ENCODE measurements at places on chromosomes 16 and 17. TPM values are rescaled to one million over a fixed set of nuclear protein-coding genes. Genes with fewer than 3 reads are reported as not detected.

GRCh38 chr17:62140836-62141235 is 75.8 kb upstream of the MED13 start:
- DNase-seq = peak; percentile 69

GRCh38 chr17:81341516-81342268 is 46.6 kb upstream of the SLC38A10 start:
- peak; percentile 35 for DNase-seq

DNA sequence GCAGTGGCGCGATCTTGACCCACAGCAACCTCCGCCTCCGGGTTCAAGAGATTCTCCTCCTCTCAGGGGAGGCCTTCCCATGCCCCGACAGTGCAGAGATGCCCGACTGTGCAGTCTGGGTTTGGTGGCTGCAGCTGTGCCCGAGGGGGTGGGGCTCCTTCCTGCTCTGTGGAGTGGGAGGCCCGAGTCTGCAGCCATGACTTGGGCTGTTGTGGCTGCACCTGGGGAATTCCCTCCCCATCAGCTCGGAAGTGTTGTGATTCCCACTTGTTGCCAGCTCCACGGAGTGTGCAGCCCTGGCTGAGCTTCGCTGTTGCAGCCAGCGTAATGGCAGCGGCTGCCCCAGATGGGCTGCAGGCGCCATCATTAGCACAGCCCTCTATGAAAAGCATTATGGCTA is 66.4 kb upstream of the SMIM36 start:
- no peak for DNase-seq

GRCh38 chr17:28733346-28733745 is 4.8 kb downstream of the NEK8 start:
- DNase-seq = no peak

Gene TBC1D28
- not detected for total RNA-seq

Gene RARA
- 19.7 TPM for total RNA-seq

Gene SPHK1
- 6.4 TPM for total RNA-seq

GRCh38 chr17:28404007-28404406 is 2.0 kb downstream of the SLC46A1 start:
- no peak for DNase-seq

DNA sequence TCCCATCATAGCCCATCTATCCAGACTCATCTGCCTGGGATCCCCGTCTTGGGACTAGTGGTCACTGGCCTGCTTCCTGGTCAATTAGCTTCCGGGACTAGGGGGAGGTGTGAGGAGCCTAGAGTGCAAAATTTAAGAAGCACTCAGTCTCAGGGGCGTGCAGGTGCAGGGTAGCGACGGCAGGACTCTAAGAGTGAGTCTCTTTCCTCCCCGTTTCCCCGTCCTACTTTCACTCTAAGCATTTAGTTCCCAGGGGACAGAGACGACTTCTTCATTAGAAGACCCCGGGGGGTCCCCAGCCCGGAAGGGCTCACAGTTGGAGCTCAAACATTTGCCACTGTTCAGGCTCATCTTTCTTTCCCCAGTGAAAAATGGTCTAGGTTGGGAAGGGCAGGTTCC is 677 bp upstream of the ZNHIT3 start:
- no peak for DNase-seq

GRCh38 chr16:14172200-14172809 is 101.2 kb downstream of the MRTFB start:
- DNase-seq = no peak

DNA sequence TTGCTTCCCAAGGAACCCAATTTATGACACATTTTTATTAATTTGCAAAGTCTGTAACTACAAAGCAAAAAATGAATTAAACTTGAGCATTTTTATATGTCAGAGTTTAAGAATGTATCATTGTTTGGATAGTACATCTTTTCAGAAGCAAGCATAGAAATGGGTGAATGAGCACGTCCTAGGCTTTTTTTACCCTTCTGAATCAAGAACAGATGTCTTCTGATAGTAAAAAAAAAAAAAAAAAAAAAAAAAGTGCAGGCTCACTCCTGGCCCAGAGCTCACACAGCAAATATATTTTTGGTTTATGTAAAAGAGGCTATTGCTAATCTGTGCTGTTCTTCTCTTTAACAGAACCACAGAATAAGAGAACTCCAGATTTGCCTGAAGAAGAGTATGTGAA is 6.3 kb downstream of the TERF2IP start:
- no peak for DNase-seq

DNA sequence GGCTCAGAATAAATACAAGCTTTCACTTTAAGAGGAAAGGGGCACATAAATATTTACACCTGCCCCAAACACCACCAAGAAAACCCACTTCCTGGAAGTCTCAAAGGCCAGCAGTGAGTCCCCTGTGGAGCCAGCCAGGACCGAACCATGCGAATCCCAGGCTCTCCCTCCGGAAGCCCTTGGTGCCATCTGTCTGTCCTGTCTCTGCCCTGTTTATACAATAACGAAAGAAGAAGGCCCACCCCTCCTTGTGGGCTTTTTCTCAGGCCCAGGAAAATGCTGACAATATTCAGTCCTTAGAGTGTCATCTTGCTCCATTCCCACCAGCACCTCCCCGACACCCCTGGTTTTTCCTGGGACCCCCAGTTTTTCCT is 3.6 kb upstream of the SLC6A4 start:
- no peak for DNase-seq

Gene GSG1L2
- not detected for total RNA-seq

DNA sequence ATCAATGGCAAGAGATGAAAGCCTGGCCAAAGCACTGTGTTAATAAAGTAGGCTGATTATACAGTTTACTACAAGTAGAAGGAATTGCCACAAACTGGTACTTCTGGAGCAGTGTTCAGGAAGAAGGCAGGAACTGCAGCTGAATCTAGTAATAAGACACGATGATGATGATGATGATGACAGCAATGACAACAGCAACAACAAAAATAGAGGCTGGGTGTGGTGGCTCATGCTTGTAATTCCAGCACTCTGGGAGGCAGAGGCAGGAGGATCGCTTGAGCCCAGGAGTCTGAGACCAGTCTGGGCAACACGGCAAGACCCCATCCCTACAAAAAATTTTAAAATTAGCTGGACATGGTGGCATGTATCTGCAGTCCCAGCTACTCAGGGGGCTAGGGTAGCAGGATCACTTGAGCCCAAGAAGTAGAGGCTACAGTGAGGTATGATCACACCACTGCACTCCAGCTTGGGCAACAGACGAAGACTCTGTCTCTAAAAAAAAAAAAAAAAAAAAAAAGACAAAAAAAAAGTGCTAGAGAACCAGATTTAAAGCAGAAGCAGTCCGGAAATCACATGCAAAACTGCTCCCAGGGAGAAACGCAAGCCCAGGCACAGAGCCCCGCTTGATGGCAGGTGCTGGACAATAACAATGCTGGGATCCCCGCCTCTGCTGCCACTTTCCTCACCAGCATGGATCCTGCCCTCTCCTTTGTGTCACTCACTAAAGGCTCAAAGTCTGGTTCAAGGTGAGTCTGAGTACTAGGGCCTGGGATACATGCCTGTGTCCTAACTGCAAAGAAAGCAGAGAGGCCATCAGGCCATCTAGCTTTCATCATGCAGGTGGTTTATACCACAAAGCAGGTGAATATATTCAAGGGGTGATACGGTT is 44.8 kb downstream of the CPPED1 start:
- no peak for DNase-seq

DNA sequence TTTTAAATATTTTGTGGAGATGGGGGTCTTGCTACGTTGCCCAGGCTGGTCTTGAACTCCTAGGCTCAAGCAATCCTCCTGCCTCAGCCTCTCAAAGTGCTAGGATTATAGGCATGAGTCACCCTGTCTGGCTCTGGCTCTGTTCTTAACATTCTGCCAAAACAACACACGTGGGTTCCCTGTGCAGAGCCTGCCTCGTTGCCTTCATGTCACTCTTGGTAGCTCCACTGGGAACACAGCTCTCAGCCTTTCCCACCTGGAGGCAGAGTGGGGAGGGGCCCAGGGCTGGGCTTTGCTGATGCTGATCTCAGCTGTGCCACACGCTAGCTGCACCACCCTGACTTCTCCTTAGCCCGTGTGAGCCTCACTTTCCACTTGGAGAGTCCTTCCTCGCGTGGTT is 19.3 kb downstream of the CRISPLD2 start:
- no peak for DNase-seq

Gene DOC2B
- 13.6 TPM for total RNA-seq

DNA sequence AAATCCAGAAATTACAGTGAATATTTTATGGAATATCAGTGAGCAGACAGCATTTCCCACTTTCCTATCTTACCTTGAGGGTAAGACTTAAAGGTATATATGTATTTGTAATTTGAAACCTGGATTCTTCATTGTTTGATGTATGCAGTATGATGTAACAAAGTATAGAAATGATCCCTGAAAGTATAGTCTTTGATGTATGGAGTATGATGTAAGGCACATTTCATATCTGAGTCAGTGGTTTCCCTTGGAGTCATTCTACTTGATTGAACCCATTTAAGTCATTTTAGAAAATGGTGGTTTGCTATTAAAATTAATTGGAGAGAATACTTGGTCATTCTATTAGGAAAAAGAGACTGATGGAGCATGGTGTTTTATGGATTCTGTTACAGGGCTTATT is 10.1 kb downstream of the AMZ2 start:
- DNase-seq = no peak

Gene DBF4B
- total RNA-seq = 3.1 TPM

DNA sequence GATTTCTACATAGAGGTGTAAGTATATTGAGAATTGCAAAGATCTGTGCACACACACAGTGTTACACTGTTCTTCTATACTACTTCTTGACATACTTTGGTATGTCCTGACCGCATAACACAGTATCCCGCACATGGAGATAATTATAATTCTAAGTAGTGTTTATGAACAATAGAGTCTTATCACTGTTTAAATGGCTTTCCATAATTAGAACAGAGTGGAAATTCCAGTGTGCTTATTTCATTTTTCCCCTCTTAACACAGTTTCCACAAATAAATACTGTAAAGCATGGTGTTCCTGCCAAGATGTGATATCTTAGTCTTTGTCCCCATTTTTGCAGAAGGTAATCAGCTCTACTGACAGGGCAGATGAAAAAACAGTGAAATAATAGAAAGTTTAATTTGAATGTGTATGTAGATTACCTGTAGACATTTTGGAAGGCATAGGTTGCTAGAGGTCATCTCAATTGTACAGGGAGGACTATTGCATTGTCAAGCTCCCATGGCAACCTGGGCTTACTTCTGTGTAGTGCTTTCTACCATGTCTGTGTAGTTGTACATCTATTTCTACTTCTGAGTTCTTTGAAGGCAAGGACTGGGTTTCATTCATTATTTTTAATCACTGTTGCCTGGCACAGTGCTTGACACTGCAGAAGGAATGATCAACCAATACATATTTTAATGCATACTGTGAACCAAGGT is 10.1 kb upstream of the KRT28 start:
- no peak for DNase-seq

Gene VPS4A
- total RNA-seq = 21.5 TPM

DNA sequence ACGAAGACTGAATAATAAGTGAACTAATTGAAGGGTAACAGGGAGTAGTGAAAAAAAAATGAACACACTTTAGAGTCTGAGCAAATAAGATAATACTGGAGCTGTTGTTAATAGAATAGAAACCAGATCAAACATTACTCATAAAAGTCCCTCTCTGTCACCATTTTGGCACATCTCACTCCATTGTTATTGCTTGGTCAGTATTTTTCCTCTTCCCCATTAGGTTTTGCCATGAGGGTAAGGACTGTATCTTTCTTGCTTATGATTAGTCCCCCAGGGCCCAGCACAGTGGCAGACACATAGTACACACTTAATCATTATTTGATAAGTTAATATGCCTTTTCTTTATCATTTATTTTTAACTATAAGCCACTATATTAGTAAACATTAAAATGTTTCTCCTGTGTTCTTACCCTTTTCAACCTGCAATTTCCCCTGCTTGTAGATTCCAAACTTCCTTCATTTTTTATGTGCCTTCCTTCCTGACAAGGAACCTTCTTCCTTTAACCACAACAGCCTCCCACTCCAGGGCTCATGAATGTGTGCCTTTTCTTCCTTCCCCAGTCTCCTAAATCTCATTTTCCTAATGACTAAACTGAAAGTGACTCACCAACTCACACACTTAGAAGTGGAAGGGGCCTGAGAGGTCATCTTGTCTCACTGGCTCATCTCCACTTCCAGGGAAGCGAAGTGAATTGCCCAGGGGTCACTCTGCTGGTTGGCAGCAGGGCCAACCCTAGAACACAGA is 88.2 kb upstream of the HAS3 start:
- no peak for DNase-seq

- DNase-seq = no peak
These were observed 68.8 kb downstream of the CEP112 start for GRCh38 chr17:66123163-66123562.

DNA sequence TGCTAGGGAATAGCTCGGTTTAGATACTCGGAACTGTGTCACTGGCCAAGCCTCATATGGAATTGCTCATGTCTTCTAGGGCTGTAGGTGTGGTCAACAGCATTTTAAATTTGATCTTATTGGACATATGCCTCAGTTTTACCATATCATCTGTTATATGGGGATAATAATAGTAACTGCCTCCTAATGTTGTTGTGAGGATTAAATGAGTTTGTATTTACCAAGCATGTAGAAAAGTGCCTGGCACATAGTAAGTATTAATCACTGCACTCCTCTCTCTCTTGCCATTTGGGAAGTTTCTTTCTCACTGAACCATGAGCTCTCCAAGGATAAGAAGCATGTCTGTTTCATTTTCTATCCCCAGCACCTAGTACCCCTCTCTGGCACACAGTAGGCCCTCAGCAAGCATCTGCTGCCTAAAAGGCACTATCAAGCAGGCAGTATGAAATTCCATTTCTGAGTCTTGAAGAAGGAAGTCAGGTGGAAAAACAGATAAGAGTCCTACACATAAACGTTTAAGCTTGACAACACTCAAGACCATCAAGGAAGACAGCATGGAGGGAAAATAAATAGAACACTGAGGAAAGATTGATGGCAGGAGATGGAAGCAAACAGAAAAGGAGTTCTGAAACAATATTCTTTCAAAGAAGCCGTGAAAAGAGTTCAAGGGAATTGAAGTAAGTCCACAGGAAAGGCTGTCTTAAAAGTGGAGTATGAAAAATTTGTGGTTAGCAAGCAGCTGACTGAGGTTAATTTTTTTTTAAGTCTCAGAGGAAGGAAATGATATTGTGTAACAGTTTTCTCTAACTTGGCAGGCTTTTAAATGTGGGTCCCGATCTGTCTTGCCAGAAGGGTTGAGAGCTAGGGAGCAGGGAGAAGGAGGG is 2.2 kb upstream of the ATP6V0A1 start:
- no peak for DNase-seq

DNA sequence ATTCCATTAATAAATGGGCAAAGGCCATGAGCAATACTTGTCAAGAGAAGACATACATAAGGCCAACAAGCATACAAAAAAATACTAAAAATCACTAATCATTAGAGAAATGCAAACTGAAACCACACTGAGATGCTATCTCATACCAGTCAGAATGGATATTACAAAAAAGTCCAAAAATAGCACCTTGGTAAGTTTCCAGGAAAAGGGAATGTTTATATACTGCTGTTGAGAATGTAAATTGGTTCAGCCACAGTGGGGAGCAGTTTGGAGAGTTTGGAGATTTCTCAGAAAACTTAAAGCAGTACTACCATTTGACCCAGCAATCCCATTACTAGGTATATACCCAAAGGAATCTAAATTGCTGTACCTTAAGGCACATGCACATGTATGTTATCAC is 467.7 kb downstream of the CDH11 start:
- no peak for DNase-seq
